ENCODE measurements at places on chromosomes 12 and 14.
A peak's percentile ranks its signal among the peaks of the same experiment; 100 is the strongest.

- DNase-seq, result no peak
Observed at GRCh38 chr14:72699852-72700257, 194.0 kb downstream of the DPF3 start.

DNA sequence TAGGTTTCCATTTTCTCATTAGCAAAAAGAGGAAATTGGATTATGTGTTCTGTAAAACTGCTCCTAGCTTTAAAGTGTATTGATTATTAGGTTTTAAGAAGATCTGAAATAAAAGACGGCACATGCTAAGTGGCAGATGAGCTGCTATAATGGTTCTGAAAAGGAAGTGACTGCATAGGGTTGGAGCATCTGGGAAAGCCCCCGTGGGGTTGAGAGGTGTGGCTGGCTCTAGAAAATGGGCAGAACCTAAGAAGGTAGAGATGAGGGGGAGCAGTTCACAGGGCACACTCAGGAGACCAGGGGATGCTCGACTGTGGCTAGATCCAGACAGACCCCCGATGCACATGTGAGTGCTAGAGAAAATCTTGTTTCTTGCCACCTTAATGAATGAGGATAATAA is 1.9 kb downstream of the IFNG-AS1 start:
- DNase-seq, result peak; percentile 35

GRCh38 chr12:40444174-40444573 is 219.4 kb downstream of the LRRK2 start:
- no peak for DNase-seq

DNA sequence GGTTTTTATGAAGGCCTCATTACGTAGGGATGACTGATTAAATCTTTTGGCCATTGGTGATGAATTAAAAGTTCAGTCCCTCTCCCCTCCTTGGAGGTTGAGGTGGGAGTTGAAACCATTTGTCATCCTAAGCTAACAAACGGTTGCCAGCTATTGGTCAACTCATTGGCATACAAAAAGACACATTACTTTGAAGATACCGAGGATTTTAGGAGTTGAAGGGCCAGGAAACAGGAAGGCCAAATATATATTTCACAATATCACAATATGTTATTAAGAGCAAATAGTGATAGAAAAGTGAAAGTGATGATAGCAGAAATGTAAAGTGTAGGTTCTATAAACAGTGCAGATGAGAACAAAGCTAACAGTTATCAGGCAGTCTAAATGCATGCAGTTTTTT is 24.4 kb downstream of the RCOR1 start:
- DNase-seq, result no peak

DNA sequence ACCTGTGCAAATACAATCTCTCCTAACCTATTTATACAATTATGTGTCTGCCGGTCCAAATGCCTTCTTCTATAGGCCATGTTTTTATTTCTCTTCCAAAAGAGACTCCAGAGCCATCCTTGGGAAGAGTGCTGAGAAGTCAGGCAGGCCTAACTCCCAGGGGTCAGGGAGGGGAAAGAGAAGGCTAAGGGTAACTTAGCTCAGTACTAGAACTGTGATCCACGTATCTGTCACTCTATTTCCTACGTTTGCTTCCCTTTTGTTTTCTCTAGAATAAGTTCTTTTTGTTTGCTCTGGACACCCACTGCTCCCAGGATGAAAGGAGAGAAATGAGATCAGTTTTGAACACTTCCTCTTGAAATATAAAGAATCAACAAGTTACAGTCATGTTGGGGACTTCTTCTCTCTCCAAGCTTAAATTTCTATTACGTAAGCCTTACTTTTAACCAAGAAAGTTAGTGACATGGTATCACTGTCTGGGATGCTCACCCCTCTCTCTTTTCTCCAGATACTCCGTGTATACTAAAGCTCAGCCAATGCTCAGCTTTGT is 79.2 kb downstream of the DAD1 start:
- DNase-seq, result no peak

DNA sequence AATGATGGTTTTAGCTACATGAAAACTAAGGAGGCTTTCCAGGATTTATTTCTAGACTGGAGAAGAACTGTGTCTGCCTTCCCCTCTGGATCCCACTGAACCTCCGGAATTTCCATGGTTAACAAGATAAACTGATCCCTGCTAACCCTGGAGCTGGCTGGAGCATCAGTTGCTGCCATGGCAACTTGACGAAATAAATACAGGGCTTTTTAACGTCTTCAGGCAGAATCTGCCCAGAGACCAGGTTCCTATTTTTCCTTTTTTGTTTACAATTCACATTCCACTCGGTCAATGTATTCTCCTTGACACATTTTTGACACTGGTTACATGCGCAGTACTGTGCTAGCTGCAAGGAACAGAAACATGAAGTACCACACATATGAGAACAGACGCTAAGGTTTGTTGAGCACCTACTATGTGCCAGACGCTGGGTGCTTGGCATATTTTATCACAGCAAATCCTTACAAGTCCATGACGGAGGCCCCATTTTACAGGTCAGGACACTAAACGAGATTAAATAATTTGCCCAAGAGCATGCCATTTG is 1.7 kb downstream of the C14orf132 start:
- DNase-seq, result no peak

DNA sequence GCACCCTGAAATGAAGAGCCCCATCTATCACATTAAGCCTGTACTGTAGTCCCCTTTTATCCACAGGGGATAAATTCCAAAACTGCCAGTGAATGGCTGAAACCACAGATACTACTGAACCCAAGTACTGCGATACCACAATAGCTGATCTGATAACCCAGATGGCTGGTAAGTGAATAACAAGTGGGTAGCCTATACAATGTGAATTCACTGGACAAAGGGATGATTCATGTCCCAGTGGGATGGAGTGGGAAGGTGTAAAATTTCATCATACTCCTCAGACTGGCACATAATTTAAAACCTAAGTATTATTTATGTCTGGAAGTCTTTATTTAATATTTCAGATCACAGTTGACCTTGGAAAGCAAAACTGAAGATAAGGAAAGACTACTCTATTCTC is 201.3 kb downstream of the GPHN start:
- DNase-seq, result no peak

DNA sequence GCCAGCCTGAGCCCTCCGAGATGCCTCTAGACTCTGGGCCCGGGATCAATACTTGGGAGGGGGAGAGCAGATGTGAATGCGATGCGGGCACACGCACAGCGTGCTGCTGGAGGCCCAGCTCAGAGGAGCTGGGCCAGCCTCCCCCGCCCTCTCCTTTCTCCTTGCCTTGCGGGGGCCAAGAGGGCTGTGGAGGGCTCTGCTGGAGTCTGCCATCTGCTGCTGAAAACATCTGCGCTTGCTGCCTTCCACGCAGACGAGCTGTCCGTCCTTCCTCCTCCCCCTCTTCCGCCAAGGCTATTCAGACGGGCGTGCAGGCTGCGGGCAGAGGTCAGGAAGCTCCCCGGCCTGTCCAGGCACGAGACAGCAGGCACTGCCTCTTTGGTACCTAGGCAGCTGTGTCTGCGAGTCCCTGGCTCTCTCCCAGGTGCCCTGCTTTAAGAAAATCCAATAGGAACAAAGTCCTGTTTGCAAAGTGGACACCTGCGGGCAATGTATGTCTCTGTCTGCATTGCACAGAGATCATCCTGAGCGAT is 75.2 kb downstream of the SPRING1 start:
- DNase-seq, result no peak

DNA sequence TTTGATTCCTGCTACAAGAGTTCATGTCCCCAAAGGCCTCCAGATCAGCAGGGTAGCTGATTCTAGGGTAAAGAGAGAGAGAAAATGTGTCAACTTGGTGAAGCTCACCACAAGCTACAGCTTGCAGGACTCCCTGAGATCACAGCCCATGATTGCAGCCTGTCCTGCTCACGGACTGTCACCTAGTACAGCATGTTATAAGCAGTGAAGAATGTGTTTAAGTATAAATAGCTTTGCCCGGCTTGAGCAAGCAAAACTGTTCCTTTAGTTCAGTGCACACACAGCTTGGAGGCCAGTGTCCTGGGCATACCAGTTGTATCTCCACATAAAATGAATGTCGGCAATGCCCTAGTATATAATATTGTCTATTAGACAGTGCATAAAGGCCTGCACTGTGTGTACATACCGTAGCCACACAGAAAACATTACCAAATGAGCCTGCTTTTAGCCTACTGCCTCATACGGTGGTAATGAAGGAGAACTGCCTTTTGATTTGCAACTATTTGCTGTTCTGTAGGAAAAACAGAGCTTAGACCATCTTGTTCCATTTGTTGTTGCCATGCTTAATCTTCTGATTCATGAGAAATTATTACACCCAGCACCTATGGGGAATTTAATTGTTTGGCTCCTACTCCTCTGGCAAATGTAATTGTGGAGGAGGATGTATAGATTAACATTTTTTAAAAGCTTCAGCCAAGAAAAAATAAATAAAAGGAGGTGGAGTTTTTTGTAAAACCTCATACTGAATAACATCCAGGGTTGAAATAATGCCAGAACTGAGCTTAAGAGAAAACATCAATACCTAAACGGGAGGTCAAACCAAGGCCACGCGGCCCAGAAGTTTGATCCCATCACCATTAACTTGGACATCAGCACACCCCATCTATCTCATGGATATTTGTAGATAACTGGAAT is 108.1 kb upstream of the G2E3 start:
- no peak for DNase-seq

- no peak for DNase-seq
Observed at GRCh38 chr14:68951800-68952530, 27.1 kb downstream of the ACTN1 start.

GRCh38 chr12:13046964-13047363 is 2.8 kb downstream of the FAM234B start:
- DNase-seq, result no peak
